ENCODE measurements at places on chromosomes 7 and 10.

GRCh38 chr10:112728997-112729396 lies 221.1 kb upstream of the TCF7L2 start:
- no peak for DNase-seq

DNA sequence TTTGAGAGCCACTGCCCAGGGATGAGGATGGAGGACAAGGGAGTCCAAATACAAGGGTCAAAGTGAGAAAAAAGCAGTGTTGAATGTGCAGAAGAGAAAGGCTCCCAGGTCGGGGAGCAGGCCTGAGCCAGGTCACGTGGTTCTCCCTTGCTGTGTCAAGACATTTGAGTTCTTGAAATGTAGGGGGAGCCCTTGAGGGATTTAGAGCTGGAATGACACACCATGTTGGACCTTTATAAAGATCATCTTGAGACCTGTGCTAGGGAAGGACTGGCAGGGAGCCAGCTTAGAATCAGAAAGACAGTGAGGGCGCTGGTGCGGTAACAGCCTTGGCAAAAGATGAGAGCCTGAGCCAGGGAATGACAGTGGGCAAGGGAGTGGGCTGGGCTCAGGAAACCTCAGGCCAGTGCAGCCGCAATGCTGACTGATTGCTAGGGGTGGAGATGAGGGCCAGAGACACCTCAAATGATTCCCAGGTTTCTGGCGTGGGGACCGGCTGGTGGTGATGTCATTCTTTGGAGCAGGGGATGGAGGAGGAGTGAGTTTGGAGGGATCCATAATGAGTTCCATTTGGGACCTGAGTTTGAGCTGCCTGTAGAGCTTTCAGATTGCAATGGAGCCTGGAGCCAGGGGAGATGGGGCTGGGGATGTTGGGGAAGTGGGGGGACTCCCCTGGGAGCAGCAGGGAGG lies 120.1 kb downstream of the PTPN20 start:
- DNase-seq = no peak

DNA sequence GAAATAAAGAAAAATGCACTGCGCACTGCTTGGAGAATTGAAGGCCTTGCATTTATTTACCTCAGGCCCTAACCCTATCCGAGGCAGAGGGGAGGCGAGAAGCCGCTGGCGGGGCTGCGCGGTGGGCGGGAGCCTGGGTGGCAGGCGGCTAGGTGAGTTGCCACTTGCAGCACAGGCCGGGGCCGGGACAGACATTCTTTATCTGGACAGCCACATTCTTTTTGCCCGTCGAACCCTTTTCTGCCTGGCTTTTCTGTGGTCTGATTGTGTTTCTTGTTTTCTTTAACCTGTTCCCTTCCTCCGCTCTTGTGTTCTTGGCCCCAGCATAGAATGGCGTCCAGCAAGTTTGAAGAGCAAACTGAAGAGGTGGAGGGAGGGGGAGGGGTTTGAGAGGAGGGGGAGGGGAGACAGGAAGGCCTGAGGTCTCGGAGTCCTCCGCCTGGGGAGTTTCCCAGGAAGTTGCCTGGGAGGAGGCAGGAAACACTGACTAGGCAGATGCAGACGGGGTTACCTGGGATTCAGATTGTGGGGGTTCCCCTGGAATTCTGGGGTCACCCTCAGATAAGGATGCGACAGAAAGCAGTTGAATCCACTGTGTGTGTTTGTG lies 5.1 kb downstream of the SHH start:
- no peak for DNase-seq

- no peak for DNase-seq
Measured at GRCh38 chr10:48285710-48286109, 11.2 kb upstream of the FRMPD2 start.

DNA sequence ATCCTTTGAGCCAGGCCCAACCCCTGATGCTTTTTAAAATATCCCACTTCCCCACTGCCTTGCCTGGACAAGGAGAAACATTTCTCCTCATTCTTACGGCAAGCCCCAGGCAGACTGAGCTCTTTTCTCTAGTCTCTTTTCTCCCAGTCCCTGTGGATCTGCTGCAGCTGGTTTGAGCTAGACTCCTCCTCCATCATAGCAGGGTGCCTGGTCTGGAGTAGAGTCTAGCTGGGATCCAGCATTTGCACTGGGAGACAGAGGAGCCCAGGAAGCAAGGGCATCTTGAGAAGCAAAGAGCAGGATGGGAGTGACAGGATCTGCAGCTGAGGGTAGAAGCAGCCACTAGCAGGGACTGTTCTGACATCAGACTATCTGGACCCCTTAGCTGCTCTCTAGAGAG lies 562.3 kb upstream of the COBL start:
- DNase-seq = no peak

DNA sequence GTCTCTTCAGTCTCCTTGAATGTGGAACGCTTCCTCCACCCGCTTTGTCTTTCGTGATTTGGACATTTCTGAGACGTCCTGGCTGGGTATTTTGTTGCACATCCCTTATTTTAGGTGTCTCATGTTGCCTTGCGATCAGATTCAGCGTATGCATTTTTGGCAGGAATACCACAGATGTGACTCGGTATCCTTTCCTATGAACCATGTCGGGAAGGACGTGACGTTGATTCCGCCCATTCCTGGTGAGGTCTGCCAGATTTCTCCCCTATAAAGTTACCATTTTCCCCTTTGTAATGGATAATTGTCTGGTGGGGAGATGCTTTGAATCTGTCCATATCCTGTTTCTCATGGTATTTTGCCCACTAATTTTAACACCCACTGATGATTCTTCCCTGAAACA lies 49.6 kb downstream of the RBM17 start:
- no peak for DNase-seq

Data from CD4-positive, alpha-beta T cell treated with Interleukin-15 for 4 hours (primary cell).